Endothelial cell (in vitro differentiated cells): ENCODE measurements at places on chromosomes 5 and 9. TPM values are rescaled to one million over a fixed set of nuclear protein-coding genes. Genes with fewer than 3 reads are reported as not detected.

The TRIM7 gene
- not detected for total RNA-seq

The PARP8 gene
- 13.6 TPM for total RNA-seq

The ORM1 gene
- total RNA-seq: not detected

- no peak overlapping the region for H3K4me3 ChIP-seq
- DNase-seq: no peak
- H3K27ac ChIP-seq: no peak overlapping the region
These were observed 49.4 kb downstream of the FBXW11 start for GRCh38 chr5:171956887-171957495.

DNA sequence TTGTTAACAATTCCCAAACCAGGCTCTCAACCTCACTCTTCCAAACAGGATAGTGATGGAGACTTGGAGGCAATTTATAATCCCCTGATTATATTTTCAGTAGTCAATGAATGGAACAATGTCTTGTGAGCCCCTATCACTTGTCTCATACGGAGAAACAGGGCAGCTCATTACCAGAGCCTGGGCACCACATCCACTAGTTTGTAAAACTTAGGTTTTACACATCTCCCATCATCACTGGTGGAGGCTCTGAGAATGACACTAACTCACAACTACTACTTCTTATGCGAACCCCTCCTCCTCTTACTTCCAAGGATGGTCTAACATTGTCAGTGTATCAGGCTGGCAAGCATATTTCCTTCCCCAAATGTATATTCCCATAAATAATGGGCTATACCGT, 253.7 kb downstream of the EPB41L4A start:
- H3K4me1 ChIP-seq: peaks cover 8% of the 10 kb centered on the region
- peaks cover 36% of the 10 kb centered on the region for H3K36me3 ChIP-seq
- H3K27me3 ChIP-seq: peaks cover 8% of the 10 kb centered on the region
- no peak overlapping the region for H3K27ac ChIP-seq
- no peak overlapping the region for H3K4me3 ChIP-seq
- no peak for DNase-seq

DNA sequence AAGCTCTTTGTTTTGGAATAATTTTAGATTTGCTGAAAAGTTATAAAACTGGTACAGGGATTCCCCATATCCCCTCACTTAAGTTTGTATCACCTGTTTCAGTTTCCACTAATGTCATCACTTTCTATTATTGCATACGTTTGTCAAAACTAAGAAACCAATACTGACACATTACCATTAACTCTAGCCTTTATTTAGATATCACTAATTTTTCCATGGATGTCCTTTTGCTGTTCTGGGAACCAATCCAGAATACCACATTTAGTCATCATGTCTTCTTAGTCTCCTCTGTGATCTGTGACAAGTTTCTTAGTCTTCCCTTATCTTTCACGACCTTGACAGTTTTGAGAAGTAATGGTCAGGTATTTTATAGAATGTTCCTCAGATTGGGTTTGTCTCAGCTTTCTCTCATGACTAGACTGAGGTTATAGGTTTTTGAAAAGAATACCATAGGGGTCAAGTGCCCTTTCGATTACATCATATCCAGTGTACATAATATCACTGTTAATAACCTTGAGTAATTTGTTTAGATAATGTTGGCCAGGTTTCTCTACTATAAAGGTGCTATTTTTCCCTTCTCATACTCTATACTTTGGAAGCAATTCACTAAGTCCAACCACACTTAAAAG, 51.9 kb upstream of the NMUR2 start:
- no peak overlapping the region for H3K4me3 ChIP-seq
- no peak overlapping the region for H3K27ac ChIP-seq
- no peaks in the 10 kb centered on the region for H3K36me3 ChIP-seq

DNA sequence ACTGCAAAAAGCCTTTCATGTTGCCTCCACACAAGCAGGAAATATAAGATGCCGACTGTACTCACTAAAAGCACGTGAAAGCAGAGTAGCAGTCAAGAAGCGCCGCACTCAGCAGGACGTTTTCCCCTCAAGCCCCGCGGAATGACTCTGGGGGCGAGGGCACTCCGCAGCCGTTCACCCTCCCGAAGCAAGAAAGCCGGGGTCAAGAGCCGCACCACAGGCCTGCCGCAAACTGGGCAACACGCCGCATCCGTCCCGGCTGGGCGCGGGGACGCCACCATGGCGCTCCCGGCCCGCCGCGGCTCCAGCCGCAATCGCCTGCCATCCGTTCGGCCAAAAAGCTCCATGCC, 364 bp downstream of the RPS6 start:
- peak overlapping the region; percentile 99 for H3K4me3 ChIP-seq
- peaks cover 12% of the 10 kb centered on the region for H3K27me3 ChIP-seq
- H3K4me1 ChIP-seq: peaks cover 31% of the 10 kb centered on the region
- peaks cover 42% of the 10 kb centered on the region for H3K36me3 ChIP-seq

DNA sequence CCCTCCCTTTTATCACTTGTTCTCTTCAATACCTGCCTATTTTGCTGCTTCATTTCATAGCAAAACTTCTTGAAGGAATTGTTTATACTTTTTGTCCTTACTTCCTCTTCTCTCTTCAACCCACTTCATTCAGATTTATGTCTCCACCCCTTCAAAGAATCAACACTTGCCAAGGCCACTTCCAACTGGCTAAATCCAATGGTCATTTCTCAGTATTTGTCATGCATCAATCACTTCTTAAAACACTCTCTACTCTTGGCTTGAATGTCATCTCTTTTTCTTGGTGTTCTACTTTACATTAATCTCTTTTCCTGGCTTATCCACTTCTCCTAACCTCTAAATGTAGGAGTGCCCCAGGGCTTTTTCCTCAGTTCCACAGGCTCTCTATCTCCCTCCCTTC, 8.3 kb upstream of the FCHO2 start:
- no peak overlapping the region for H3K27ac ChIP-seq
- H3K36me3 ChIP-seq: no peaks in the 10 kb centered on the region
- H3K4me3 ChIP-seq: no peak overlapping the region
- H3K4me1 ChIP-seq: no peaks in the 10 kb centered on the region

DNA sequence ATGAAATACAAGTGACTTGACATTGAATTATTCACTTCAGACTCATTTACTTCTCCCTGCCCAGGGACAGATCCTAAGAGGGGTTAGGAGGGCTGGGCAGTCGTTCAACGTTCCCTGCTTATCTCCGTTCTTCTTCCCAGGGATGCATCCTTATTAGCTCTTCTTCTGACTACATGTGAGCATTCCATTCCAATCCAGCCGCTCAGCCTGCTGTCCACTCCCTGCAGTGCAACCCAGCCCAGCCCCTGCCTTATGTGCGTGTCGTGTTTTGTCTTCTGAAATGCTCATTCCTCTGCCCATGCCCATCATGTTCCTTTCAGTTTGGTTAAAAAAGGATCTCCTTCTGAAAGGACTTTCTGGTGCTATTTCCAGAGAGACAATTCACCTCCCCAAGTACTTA, 64.7 kb upstream of the PALM2AKAP2 start:
- H3K36me3 ChIP-seq: no peaks in the 10 kb centered on the region
- H3K27ac ChIP-seq: no peak overlapping the region
- no peaks in the 10 kb centered on the region for H3K4me1 ChIP-seq
- DNase-seq: no peak
- H3K4me3 ChIP-seq: no peak overlapping the region
- no peaks in the 10 kb centered on the region for H3K27me3 ChIP-seq

- peaks cover 15% of the 10 kb centered on the region for H3K36me3 ChIP-seq
- no peak for DNase-seq
- peaks cover 11% of the 10 kb centered on the region for H3K27me3 ChIP-seq
- H3K4me1 ChIP-seq: peaks cover 25% of the 10 kb centered on the region
- no peak overlapping the region for H3K27ac ChIP-seq
- H3K4me3 ChIP-seq: no peak overlapping the region
These were observed 13.4 kb downstream of the PTCH1 start for GRCh38 chr9:95503369-95503768.

GRCh38 chr5:117255211-117256027, 680.8 kb upstream of the SEMA6A start:
- H3K4me3 ChIP-seq: no peak overlapping the region
- no peaks in the 10 kb centered on the region for H3K27me3 ChIP-seq
- no peaks in the 10 kb centered on the region for H3K4me1 ChIP-seq
- no peaks in the 10 kb centered on the region for H3K36me3 ChIP-seq

GRCh38 chr9:35553670-35554543, 51.2 kb upstream of the TESK1 start:
- H3K36me3 ChIP-seq: peaks cover 29% of the 10 kb centered on the region
- peak; percentile 71 for DNase-seq
- H3K27ac ChIP-seq: no peak overlapping the region
- H3K4me3 ChIP-seq: no peak overlapping the region
- H3K27me3 ChIP-seq: peaks cover 1% of the 10 kb centered on the region

DNA sequence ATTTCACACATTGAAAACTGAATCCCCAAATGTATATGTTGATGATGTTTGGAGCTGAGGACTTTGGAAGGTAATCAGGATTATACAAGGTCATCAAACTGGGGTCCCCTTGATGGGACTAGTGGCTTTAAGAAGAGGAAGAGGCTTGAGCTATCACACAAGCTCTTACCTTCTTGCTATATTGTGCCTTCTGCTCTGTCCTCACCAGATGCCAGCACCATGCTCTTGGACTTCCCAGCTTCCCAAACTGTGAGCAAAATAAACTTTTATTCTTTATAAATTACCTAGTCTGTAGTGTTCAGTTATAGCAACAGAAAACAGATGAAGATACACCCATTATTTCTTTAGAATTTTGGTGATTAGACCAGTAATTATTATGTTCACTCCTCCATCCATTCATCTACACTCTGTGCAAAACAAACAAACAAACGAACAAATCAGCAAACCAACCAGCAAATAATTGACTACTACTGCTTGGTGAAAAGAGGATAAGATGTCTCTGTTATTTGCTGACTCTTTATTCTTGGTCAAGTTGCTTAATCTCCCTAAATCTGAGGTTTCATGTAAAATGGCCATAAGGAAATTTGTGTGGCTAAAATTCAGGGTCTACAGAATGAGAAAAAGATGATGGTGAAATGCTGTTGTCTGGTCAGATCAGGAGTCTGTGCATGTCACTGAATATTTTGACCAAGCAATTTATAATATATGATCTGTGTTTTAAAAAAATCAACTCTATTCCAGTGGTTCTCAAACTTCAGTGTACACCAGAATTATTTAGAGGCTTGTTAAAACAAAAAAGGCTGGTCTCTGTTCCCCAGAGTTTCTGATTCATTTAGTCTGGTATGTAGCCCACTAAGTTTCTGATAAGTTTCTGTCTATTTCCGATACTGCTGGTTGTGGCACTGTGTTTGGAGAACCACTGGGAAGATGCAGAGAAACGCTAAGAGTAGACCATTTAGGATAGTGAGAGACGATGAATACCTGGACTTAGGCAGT, 854.1 kb downstream of the MAT2B start:
- no peaks in the 10 kb centered on the region for H3K27me3 ChIP-seq
- H3K4me1 ChIP-seq: peaks cover 12% of the 10 kb centered on the region
- no peak overlapping the region for H3K27ac ChIP-seq
- H3K36me3 ChIP-seq: no peaks in the 10 kb centered on the region

DNA sequence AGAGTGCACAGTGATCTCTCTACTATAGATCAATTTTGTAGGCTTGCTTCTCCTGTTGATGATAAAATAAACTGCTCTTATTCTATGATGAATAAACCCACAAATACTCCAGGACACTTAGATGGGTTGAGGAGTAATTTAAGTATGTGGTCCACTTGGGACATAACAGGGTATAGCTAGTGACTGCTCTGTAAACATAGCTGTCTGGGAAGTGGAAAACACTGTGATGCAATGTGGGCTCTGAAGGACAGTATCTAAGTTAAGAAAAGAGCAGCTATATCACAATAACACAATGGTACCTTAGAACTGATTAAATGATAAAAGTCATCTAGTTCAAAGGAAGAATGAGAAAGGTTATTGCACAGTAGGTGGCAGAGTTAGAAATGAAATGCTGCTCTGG, 294.3 kb upstream of the HAPLN1 start:
- H3K4me1 ChIP-seq: no peaks in the 10 kb centered on the region
- DNase-seq: no peak
- no peak overlapping the region for H3K27ac ChIP-seq
- no peak overlapping the region for H3K4me3 ChIP-seq
- H3K36me3 ChIP-seq: no peaks in the 10 kb centered on the region

DNA sequence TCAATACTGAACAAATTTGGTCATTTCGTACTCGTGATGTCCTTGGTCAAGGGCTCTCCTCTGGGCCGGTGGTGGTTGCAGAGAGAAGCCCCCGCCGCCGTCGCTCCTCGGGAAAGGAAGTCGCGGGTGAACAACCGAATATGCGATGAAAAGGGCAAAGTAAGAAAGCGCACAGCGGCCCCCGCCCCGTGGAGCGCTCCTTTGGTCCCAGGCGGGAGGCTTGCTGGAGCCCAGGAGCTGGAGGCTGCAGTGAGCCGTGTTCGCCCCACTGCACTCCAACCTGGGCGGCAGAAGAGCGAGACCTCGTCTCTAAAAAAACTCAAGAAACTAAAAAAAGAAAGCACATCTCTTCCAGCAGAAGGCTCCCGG, 108.4 kb upstream of the LARP1 start:
- no peak overlapping the region for H3K27ac ChIP-seq
- H3K36me3 ChIP-seq: peaks cover 10% of the 10 kb centered on the region
- no peaks in the 10 kb centered on the region for H3K4me1 ChIP-seq
